ENCODE measurements at places on chromosomes 2 and 18.

DNA sequence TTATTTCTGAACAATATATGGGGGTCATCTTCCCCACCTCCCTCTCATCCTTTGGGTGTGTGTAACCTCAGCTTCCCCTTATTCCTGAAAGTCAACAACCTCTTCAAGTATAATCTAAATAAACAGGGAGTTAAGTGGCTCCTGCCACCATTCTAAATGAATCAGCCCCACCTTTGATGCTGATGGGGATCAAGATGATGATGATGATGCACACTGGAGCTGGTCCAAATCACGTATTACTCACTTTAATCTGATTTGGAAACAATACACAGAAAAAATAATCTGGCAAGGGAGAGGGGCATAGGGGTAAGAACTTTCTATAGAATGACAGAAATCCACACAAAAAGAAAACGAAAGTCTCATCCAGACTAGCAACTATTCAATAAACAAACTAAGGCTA, 7.1 kb downstream of the ACVR1 start:
- no peak for DNase-seq

DNA sequence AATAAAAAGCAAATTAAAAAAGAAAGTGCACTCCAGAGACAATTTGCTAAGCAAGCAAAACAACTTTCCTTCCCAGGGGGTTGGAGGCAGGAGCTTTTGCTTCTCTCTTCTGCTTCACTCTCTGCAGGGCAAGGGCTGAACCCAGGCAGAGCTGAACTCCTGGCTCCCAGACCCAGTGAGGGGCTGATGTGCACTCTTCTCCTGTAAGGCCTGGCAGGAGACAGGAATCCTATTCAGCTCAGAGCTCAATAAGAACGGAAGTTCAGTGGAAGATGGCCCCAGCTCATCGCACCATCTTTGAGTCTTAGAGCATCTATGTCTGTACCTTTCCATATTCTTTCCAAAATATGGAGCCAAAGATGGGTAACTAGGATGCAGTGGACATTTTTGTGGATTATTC, 29.1 kb downstream of the CIB4 start:
- no peak for DNase-seq

DNA sequence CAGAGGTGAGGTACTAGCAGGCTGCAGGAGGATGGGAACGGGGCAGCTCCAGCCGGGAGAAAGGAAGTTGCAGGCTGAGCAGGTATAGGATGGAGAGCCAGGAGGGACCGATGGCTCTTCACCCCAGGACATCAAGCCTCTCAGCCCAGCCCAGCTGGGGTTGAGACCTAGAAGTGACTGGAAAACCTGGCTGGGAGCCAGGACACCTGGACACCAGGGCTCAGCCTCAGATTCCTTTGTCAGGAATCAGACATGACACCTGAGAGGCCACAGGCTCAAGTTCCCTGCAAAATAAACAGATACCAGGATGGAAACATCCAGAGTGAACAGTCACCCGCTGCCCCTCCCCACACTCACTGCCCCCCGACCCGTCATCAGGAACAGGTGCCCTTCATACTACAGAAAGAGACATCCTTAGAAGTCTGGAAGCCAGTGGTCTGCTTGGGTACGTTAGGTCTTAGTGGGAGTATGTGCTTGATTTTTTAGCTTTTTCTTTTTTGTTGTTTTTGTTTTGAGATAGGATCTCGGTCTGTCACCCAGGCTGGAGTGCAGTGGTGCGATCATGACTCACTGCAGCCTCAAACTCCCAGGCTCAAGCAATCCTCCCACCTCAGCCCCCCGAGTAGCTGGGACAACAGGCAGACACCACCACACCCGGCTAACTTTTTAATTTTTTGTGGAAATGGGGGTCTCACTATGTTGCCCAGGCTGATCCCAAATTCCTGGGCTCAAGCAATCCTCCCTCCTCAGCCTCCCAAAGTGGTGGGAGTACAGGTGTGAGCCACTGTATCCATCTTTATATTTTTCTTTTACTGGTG, 95.7 kb upstream of the STPG4 start:
- DNase-seq = no peak

- no peak for DNase-seq
Measured at GRCh38 chr2:14891546-14891945, 259.0 kb downstream of the LRATD1 start.

DNA sequence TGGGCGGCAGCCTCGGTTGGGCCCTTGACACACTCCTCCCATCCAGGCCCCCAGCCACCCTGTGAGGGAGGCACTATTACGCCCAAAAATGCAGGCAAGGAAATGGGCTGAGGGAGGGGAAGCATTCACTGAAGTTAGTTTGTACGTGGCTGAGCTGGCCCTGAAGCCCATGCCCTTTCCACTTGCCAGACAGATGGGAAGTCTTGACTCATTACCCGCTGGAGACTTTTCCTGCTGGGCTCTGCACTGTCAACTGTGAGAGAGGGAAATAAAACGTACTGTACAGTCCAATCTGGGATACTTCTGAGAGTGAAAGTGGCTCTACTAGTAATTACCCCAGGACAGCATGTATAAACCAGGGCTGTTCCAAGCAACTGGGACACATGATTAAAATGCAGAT, 125.9 kb downstream of the MSH2 start:
- no peak for DNase-seq

GRCh38 chr2:121195036-121195435, 90.0 kb downstream of the TFCP2L1 start:
- no peak for DNase-seq

- DNase-seq = no peak
Measured at GRCh38 chr2:205637779-205638503, 44.4 kb upstream of the NRP2 start.

GRCh38 chr2:203366639-203367466, 38.7 kb downstream of the ABI2 start:
- no peak for DNase-seq

GRCh38 chr2:80830891-80831290, 526.3 kb upstream of the LRRTM1 start:
- no peak for DNase-seq

DNA sequence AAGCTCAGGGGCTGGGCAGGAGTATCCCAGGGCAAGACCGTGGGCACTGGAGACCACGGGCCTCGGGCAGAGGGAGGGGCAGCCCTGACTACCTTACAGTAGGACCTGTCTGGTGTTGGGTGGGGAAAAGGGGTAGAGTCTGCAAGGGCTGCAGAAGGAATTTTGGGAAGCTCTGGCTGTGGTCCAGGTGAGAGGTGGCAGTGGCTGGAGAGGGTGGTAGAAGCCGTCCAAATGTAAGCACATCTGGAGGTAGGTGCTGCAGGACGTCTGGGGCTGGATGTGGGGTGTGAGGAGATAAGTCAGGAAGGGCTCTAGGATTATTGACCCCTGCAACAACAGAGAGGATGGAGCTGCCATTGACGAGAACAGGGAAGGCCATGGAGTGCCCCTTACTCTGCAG, 486.7 kb downstream of the EIPR1 start:
- DNase-seq = no peak

GRCh38 chr2:20106746-20107145, 55.3 kb upstream of the LAPTM4A start:
- no peak for DNase-seq

DNA sequence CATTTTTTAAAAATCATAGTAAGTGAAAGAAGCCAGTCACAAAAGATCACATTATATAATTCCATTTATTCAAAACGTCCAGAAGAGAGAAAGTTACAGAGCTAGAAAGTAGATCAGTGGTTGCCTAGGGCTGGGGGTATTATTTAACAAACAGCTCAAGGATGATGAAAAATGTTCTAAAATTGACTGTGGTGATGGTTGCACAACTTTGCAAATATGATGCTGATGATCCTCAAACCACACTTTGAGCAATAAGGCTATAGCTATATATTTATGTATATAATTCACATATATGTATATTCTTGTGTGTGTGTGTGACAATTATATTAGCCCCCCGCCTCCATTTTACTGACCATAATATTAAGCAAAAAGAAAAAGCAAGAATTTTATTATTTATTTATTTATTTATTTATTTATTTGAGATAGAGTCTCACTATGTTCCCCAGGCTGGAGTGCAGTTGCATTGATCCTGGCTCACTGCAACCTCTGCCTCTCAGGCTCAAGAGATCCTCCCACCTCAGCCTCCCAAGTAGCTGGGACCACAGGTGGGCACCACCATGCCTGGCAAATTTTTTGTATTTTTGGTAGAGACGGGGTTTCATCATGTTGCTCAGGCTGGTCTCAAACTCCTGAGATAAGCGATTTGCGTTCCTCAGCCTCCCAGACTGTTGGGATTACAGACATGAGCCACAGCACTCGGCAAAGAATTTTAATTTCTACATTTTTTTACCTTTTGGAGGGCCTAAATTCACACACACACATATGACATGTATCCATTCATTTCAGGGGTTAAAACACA, 1.9 kb downstream of the WDR12 start:
- no peak for DNase-seq

DNA sequence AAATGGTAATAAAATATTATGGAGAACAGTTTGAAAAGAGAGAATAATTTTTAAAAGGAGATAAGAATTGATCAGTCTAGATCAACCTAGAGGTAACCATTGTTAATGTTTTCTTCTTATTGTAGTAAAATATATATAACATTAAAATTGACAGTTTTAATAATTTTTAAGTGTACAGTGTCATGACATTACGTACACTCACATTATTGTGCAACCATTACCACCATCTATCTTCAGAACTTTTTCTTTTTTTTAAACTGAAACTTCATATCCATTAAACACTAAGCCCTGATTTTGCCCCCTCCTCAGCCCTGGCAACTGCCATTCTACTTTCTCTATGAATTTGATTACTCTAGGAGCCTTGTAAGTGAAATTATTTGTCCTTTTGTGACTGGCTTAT, 121.1 kb downstream of the LDLRAD4 start:
- no peak for DNase-seq

DNA sequence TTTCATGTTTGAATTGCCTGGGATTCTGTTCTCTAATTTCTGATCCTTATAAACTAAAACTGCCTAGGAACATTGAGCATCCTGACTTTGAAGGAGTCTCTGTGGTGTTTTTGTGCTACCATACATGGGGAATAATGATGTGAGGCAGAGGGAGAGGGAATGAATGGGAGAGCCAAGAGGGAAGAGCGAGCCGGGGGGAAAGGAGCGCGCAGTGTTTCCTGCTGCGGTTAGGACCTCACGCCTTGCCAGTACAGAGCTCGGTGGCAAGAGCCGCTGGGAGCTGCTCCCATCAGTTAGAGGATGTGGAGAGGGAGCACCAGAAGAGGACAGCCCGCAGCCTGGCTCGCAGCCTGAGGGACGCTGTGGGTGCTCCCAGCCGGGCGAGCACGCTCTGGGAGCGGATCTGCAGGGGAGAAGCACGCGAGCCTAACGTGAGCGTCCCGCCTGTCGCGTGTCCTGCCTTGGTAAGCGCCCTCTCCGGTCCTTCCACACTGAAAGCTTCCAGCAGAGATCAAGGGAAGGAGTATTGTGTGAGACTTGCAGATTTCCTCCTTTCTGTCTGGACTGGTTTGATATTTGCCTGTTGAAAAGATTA, 114.7 kb downstream of the FAM210A start:
- no peak for DNase-seq

- no peak for DNase-seq
Measured at GRCh38 chr2:239271882-239272281, 128.9 kb downstream of the HDAC4 start.

- DNase-seq = no peak
Measured at GRCh38 chr18:62634979-62635630, 80.2 kb upstream of the PHLPP1 start.

GRCh38 chr18:68342039-68342659, 372.8 kb downstream of the TMX3 start:
- no peak for DNase-seq

DNA sequence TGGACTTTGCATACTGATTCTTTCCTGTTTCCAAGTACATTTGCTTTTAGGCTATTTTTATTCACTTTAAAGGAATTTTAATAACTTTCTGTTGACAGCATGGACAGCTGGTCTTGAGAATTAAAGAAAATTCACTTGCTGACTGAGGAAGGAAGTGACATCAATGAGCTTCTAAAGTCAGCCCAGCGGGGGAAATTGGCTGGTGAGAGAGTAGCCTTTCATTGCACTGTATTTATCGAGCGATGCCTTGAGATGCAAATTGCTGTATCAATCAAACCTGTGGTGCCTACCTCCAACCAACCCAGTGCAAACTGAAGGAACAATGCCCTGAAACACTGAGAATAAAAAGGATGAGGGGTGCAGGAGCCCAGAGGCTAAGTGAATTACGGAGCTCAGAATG, 91.4 kb upstream of the AQP4 start:
- no peak for DNase-seq

DNA sequence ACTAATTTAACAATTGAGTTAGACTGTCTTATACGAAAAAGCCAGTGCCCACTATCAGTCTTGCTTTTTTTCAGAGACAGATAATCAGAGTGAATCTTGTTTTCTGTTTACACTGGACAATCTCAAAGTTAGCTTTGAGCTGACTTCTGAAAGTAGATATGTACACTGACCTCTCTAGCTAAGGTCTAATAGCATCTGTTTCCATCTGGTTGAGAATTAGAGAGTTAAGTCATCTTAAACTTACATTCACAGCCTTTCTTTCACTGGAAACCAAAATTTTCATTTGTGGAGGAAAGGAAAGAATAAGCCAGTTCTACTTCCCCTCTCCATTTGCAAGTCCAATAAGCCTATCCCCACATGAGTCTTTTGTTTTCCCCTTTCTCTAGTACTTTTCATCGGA, 89.3 kb downstream of the VRK2 start:
- DNase-seq = no peak

GRCh38 chr2:173124441-173124840, 48.8 kb downstream of the MAP3K20 start:
- DNase-seq = no peak

- DNase-seq = no peak
Measured at GRCh38 chr2:59232394-59233165, 991.5 kb upstream of the FANCL start.

DNA sequence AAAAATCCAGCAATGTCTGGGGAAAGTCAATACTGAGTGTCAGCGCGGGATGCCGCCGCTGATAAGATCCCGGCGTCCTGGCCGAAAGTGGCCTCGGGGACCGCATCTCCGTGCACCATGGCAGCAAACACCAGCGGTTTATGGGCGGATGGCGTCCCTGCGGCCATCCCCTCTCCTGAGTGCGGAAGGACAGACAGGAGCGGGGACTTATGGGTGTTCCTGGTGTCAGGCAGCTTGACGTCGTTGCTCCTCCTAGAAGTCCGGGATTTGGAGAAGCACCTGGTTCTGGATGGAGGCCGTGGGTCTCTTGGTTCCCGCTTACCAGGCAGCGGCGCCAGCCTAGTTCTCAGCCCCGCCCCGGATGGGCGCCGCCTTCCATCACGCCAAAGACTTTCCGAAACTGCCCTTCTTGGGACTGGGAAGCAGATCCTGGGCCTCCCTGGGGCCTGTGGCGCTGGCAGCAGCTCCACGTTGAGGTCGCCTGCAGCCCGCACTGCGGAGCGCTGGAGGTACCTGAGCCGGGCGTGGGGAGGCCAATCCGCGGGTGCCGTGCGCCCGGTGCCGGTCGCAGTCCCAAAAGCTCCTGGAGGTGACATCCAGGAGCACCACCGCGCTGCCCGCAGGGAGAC, 119.1 kb downstream of the CCDC74A start:
- DNase-seq = no peak

- DNase-seq = no peak
Measured at GRCh38 chr18:903701-904100, 970 bp upstream of the ADCYAP1 start.

Data from stimulated activated CD8-positive, alpha-beta memory T cell treated with anti-CD3 and anti-CD28 coated beads, Interleukin-4, amount 100 ng/mL, for 4 hours (primary cell).